Stimulated activated CD8-positive, alpha-beta memory T cell treated with anti-CD3 and anti-CD28 coated beads, Interleukin-12 subunit alpha, Interleukin-12 subunit beta, amount 100 ng/mL, for 1 hour (primary cell): ENCODE measurements at places on chromosomes 4 and X.

GRCh38 chrX:38175139-38175538 is 45.5 kb downstream of the SRPX start:
- DNase-seq: no peak

- DNase-seq: no peak
Measured at GRCh38 chr4:131347816-131348215, 1801.3 kb upstream of the PCDH10 start.

GRCh38 chr4:16672421-16672820 is 226.0 kb downstream of the LDB2 start:
- DNase-seq: no peak

DNA sequence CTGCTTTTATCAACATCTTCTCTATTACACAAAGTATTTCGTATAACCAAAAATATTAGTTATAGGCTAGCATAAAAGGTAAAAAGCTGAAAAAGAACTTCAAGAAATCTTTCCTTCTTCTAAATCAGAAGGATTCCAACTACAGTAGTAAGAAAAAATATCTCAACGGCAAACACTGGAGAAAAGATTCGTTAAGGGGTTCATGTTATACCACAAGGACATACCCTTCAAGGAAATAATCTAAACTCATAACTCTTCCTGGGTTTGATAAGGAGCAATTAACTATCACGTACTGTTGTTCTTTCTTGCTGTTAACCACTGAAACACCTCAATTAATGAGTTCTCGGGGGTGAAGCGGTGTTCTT is 1.5 kb downstream of the SMIM14 start:
- DNase-seq: no peak

GRCh38 chr4:168483811-168484210 is 3.5 kb upstream of the DDX60L start:
- no peak for DNase-seq

DNA sequence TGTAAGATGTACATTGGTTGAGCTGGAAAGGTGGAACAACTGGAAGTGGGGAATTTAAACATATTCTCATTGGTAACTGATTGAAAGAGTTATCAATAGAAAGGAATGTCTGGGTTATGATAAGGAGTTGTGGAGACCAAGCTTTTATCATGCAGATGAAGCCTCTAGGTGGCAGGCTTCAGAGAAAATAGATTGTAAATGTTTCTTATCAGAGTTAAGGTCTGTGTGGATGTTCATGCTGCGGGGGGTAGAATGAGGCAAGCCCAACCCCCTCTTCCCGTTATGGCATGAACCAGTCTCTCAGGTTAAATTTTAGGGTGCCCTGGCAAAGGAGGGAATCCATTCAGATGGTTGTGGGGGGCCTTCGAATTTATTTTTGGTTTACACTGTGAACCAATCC is 16.0 kb downstream of the ARSD start:
- no peak for DNase-seq

- no peak for DNase-seq
Measured at GRCh38 chr4:26287756-26288155, 33.1 kb upstream of the RBPJ start.

DNA sequence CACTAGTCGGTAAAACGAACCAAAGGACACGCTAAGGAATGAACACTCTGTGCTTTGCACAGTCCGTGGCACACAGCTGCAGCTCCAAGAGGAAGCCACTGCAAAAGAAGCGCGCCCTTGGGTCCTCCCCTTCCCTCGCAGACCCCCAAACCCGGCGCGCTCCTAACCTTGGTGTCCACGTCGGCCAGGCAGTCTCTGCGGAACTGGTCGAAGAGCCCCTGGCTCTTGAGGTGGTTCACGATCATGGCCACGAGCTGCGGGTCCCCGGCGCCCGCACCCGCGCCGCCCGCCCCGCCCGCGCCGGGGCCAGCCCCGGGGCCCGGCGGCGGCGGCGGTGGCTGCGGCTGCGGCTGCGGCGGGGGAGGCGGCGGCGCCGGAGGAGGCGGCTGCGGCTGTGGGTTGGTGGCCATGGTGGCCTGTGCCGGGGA is 333 bp downstream of the BOD1L1 start:
- no peak for DNase-seq

DNA sequence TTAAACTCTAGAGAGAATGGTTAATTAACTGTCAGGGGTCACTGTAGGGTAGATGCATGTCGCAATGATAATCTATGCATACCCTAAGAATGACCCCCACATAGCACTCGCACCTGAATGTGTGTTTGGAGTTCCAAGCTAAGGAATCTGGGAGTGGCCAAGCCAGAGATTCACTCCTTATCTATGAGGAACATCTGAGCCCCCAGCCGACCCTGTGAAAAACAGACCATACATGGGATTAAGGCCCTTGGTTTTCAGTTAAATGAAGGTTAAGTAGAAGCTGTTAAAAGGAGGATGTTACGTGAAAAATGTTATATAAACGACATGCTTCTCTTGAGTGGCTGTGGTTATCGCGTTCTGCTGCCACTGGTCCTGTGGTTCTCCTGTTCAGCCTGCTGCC is 147.2 kb downstream of the RELL1 start:
- DNase-seq: no peak

DNA sequence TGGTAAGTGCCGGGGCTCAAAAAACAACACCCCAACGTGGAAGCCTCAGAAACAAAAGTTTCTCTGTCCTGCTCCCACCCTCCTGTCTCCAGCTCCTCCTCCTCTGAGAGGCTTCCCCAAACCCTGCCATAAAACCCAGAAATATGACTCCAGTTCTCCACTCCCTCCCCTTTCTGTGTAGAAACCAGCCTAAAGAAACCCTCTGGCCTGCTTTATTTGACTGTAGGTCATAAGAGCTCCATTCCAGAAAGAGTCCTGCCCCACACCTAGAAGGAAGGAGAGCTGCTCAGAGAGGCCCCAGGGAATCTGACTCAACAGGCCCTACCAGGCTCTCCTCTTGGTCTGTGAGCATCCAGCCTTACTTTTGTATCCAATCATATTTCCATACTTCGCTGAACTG is 872 bp upstream of the S100P start:
- no peak for DNase-seq

GRCh38 chr4:2071252-2071911 is 12.3 kb downstream of the NAT8L start:
- DNase-seq: no peak

DNA sequence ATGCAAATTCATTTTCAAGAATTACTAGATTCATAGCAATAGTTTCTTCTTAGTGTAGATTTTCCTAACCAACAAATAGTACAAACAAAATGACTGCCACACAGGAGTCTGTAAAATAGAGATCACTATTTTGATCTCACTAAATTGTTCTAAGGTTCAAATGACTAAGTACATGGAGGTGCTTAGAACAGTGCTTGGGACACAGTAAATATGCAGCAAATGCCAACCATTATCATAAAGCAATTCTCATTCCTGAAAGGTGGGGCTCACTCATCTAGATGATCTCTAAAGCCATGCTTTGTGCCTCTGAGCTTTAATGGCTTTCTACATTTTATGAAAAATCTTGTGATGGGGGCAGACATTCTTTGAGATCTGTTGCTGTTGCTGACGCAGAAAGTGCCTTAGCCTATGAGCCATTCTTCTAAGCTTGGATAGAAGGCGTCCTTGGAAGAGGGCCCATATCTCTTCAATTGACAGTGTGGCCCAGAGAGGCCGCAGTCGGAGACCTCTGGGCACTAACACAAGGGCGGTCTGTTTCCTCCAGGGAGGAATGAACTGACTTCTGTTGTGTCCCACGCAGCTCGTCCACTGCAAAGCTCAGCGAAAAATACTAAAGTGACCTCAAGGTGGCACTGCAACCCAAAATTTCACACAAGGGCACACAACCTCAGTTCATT is 23.5 kb downstream of the TLR10 start:
- DNase-seq: peak; percentile 51

- DNase-seq: no peak
Measured at GRCh38 chr4:134935320-134935719, 733.7 kb upstream of the PABPC4L start.

GRCh38 chr4:169249214-169249973 is 21.4 kb downstream of the SH3RF1 start:
- no peak for DNase-seq

- DNase-seq: no peak
Measured at GRCh38 chr4:4477796-4478195, 64.1 kb downstream of the STX18 start.

GRCh38 chr4:183888564-183888963 is 16.5 kb upstream of the STOX2 start:
- DNase-seq: no peak

GRCh38 chrX:69073241-69073640 is 92.0 kb downstream of the PJA1 start:
- DNase-seq: no peak

DNA sequence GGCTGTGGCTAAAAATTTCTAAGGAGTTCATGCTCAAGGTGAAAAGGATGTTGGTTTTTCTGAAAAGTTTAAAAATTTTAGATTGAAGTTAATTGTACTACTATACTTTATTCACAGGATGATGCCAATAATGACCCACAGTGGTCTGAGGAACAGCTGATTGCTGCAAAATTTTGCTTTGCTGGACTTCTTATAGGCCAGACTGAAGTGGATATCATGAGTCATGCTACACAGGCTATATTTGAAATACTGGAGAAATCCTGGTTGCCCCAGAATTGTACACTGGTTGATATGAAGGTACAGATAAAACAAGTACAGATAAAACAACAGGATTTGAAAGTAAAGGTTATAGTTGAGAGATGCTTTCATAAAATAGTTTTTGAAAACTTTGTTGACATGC is 12.2 kb downstream of the PAICS start:
- DNase-seq: no peak

- DNase-seq: no peak
Measured at GRCh38 chr4:14668296-14668695, 334.0 kb upstream of the CPEB2 start.

DNA sequence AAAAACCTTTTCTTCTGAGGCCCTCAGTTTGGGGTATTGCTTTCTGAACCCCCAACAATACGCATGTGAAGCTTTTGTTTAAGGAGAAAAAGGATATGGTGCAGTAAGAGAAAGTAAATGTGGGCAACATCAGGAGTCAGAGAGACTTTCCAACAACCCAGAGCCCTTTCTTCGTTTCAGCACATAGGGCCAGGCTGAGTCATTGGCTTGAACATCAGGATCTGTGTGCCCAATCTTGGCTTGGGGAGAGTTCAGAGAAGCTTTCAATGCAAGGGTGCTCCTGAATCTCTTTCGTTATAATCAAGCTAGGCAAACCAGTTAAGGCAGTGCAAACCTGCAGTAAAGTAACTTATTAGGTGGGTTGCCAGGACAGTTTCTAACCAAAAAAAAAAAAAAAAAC is 191.2 kb downstream of the FRMPD4 start:
- DNase-seq: no peak

DNA sequence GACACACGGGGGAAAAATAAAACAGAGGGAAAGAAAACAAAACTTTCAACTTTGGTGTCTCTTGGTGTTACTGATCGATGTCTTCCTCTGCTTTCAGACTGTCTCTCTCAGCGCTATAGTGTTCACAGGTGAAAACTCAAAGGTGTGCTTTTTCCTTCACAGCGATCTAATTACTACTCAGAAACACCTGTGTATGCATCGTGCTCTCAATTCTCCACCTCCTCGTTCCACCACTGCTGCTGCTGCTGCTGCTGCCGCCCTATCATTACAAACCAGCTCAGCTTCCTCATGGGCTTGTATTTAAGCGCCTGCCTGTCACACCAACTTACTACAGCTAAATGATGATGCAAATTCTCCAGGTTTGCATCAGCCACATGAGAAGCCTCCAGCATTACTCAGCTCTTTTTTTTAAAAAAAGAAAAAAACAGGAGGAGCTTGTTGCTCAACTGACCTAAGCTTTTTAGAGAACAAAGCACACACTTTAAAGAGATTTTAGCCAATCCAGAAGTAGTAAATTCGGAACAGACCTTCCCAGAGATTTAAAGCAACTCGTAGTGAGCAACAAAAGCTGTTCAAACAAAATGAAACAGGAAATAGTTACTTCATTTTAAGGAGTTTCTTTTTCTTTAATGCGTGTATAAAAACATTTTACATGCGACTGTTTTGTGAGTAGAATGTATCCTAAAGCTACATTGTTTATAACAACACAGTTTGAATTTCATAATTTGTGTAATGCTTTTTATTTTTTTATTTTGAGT is at the start of gene SLC7A11:
Gene SLC7A11, minus strand, starts transcription at position 274 of the 758 bp plus-strand sequence. CDS start 280 bp downstream, outside the sequence.
- DNase-seq: no peak

- DNase-seq: no peak
Measured at GRCh38 chr4:8574796-8575370, 5.3 kb upstream of the GPR78 start.

DNA sequence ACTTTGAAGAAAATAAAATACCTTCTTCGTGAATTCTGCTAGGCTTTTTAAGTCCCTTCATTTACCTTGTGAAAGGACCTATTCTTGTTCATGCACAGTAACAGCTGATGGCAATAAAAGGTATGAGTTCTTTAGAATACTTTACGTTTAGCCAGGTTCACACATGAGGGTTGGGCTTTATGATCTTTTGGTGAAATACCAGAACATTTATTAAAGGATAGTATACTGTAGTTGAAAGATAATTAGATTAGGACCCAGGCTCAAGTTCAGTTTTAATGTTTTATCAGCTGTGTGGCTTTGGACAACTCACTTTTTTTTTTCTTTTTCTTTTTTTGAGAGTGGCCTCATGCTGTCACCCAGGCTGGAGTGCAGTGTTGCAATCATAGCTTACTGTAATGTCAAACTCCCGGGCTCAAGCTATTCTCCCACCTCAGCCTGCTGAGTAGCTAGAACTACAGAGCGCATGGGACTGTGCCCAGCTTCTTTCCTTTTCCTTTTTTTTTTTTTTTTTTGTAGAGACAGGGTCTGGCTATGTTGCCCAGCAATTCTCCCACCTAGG is 28.2 kb upstream of the NEIL3 start:
- DNase-seq: no peak

DNA sequence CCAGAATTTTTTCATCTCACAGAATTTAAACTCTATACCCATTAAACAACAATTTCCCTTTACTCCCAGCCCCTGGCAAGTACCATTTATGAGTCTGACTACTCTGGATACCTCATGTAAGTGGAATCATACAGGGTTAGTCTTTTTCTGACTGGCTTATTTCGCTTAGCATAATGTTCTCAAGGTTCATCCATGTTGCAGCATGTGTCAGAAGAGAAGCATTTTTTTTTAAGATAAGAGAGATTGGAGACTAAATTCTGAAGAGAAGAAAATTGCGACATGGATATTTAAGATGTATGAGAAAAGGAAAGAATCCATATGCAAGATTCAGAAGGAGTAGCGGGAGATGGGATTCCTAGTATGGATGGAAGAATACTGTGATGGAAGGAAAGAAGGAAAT is 11.3 kb upstream of the SLC9B1 start:
- DNase-seq: no peak

DNA sequence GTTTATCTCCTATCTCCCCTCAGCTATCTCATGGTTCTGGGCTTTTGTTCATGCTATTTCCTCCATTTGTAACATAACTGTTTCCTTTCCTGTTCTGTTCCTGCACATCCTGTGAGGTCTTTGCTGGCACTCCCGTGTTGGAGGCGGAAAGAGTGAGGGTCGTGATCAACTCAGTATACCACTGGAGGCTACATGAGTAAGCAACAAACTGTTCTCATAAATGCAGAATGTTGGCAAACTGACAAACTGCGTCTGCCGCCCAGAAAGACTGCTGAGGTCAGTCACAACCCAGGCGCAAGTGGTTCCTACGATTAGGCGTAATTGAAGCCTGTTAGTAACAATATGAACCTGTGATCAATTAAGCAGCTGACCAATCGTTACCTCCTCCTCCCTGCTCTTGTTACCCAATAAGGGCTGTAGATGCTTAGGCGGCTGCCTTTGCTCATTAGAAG is 48.8 kb downstream of the C4orf33 start:
- no peak for DNase-seq

- no peak for DNase-seq
Measured at GRCh38 chr4:158578476-158578875, 56.8 kb downstream of the RXFP1 start.
